NCI-H1694 treated with DMSO at 0.1 percent for 48 hours (cell line): ENCODE measurements at places on chromosomes 2 and 18.
A peak's percentile ranks its signal among the peaks of the same experiment; 100 is the strongest.

GRCh38 chr18:74368901-74369705, 53.5 kb downstream of the C18orf63 start:
- DNase-seq = no peak

DNA sequence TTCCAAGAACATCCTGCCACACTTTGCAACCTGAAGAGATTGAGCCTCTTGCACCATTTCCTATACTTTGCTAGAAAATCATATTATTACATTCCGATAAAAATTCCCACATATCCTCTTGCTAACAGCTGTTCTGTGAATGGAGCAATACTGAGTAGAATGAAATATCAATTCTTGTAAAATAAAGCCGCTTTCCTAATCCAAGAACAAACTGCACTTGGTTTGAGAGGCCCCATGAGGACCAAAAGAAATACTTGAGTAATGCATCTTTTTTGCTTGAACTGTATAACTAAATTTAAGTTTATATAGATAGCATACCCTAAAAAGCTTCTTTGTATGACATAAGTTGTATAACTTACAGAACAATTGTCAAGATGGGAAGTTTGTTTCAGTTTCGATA, 632.4 kb upstream of the SLC8A1 start:
- no peak for DNase-seq

- no peak for DNase-seq
These were observed 29.9 kb downstream of the HDHD2 start for GRCh38 chr18:47120428-47120827.

- DNase-seq = no peak
These were observed 104.9 kb downstream of the C2orf74 start for GRCh38 chr2:61266632-61267505.

DNA sequence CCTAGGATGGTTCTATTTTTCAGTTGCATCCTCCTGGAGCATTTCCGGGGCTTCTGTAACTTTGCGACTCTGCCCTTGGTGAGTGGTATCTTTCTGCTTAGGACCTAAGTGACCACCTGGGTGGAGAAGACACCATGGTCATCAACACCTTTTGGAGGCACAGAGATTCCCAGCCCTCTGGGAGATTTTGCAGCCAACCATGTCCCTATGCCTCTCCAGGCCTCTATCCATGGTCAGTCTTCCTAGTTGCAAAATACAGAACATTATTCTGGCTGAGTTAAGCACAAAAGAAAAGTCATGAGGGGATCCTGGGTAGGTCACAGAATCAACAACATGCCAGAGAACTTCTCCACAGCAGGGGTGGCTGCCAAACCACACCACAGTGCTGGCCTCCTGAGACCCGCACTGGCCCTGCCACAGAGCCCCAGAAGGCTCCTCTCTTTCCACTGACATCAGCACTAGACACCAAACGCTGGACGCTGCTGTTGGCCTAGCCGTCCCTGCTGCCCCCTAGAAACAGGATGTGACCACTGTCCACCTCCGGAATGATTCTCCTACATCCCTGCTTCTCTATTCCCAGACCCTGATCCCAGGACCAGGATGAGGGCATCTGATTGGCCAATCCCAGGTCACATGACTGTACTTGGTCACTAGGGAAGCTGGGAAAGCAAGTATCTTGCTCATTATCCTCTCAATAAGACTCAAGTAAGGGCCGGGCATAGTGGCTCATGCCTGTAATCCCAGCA, 47.7 kb downstream of the SMAD7 start:
- no peak for DNase-seq

GRCh38 chr2:58035352-58035751, 11.3 kb upstream of the VRK2 start:
- DNase-seq = no peak

DNA sequence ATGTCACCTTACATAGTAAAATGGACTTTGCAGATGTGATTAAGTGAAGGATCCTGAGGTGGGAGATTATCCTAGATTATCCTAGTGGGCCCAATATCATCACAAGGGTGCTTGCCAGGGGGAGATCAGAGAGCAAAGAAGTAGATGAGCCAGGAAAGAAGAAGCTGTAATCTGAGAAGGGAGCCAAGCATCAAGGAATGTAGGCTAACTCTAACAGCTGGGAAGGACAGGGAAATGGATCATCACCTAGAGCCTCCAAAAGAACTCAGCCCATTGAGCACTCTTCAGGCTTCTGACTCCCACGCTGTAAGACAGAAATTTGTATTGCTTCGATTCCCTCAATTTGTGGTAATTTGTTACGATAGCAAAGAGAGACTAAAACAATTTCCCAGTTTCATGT, 309.9 kb downstream of the LRP1B start:
- DNase-seq = no peak

- no peak for DNase-seq
These were observed 4.4 kb downstream of the FBXO41 start for GRCh38 chr2:73279852-73280251.

- DNase-seq = no peak
These were observed 43.2 kb upstream of the CABLES1 start for GRCh38 chr18:23092121-23092520.

GRCh38 chr2:24328010-24328409, 32.3 kb downstream of the ITSN2 start:
- peak; percentile 6 for DNase-seq

DNA sequence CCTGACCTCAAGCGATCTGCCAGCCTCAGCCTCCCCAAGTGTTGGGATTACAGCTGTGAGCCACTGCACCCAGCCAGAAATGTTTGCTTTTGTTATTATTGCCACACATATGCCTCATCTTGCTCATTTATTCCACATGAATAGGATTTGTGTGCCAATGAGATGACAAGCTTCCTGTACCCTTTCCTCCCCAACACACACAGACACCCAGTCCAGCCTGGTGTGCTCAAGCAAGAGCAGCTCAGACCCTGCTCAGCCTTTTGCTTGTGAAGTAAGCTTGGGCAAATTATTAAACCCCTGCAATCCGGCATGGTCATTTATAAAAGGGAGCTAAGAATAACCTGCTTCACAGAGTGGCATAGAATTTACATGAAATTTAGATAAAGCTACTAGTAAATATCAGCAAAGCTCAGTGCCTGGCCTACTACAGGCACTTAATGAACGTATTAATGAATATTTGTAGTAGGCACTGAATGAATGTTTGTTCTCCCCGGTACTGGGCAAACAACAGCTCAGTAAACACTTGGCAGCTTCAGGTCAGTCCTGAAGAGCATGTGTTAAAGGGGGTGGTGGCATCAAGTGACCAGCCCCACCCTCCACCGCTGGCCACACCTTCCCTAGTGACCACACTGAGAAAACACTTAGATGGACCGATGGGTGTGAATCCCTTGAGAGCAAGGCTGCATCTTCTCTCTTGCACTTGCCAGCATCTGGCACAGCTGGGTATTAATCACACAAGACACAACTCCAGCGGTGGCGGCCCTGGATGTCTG, 280.2 kb downstream of the SRBD1 start:
- DNase-seq = peak; percentile 51

DNA sequence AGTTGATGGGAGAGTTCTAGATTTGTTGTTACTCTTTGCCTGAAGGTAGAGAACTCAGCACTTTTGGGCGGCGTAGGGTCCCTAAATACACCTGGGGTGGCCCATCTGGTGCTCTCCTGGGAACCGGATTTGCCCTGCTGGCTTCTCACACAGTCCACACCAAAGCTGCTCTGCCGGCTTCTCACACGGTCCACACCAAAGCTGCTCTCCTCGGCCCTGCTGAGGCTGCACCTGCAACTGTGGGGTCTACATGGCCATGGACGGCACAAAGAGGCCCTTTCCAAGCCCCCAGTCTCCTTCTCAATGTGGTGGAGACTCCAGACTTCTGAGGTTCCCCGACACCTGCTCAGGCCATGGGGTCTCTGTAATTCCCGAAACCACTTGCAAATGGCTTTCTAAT, 124.8 kb upstream of the GPC1 start:
- DNase-seq = no peak

GRCh38 chr18:26901020-26901419, 35.5 kb upstream of the AQP4 start:
- no peak for DNase-seq

- DNase-seq = peak; percentile 26
These were observed 79.3 kb upstream of the STPG4 start for GRCh38 chr2:47234456-47234855.

DNA sequence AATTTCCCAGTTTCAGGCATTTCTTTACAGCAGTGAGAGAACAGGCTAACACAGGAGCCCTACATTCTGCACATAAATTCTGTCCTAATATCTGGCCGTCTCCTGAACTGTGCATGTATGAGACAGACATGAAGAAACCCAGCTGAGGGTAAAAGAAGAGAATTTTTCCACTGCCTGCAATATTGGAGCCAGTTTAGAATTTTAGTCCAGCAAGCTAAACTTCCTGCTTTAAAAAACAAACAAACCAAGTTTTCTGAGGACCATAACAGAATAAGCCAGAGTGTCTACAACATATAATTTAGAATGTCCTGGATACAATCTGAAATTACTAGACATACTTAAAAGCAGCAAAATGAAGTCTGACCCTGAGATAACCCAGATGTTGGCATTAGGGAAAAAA, 215.1 kb upstream of the KLHL29 start:
- no peak for DNase-seq

DNA sequence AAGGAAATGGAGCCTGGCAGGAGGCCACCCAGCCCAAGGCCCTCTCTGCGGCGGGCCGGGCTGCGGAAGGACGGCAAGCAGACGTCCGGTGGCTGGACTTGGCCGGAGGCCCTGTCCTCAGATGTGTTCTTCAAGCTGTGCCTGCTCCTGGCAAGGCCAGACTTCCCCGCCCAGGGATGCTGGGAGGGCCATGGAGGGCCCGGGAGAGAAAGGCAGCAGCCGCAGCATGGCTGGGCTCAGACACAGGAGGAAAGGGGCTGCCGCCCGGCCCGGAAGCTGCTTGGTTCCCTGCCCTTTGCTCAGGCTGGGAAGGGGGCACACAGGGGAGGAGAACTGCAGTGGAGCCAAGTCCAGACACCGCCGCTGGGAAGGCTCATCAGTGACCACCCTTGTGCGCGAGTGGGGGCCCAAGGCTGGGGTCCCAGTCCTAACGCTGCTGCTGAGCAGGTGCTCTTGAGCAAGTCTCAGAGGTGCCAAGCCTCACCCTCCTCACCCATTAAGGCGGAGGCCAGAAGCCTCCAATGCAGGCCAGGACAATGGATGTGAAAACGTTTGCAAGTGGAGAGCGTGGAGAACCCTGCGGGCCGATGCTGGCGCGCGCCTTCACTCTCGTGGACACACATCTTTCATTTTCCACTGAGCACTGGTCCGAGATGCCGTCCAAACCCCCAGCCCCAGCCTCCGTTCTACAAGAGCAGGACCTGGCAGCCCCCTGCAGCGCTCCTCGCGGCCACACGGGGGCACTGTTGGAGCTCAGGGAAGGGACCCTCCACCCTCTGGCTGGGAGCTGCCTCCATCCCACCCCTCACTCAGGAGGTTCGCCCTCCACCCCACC, 7.9 kb downstream of the CROCC2 start:
- DNase-seq = peak; percentile 21

- no peak for DNase-seq
These were observed 95.5 kb downstream of the GYPC start for GRCh38 chr2:126751477-126751876.

- no peak for DNase-seq
These were observed 2.8 kb upstream of the OTOS start for GRCh38 chr2:240143276-240143675.

DNA sequence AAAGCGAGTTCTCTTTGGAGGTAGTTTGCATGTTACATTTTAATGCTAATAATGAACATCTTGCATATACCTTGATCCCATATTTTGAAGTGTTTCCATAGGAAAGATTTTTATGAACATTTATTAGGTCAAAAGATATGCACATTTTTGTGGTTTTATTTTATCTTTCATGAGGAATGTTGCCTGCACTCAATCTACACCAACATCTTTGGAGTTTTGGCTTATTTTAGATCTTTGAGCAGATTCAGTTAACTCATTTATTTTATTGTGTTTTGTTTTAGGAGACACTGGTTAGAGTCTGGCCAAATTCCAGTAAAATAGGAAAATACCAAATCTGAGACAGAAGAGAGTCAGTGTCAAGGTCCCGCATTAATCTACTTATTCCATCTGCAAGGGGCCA, 540.9 kb downstream of the RNF144A start:
- no peak for DNase-seq

DNA sequence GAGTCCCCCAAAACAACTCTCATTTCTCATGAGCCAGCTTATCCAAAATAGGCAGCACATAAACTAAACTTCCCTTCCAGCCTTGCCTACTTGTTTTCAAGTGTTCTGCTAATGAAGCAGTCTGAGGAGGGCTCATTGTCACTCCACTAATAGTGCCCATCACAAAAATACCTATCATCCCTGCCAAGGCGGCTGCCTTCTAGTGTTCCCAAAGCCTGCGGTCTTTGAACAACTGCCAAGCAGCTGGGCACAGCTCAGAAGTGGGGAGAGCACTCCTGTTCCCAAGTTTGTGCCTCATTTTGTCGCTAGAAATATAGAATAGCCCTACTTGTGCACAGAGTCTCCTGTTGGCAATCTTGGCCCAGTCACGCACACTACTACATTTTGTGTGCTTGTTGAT, 50.3 kb downstream of the DTNA start:
- DNase-seq = no peak

DNA sequence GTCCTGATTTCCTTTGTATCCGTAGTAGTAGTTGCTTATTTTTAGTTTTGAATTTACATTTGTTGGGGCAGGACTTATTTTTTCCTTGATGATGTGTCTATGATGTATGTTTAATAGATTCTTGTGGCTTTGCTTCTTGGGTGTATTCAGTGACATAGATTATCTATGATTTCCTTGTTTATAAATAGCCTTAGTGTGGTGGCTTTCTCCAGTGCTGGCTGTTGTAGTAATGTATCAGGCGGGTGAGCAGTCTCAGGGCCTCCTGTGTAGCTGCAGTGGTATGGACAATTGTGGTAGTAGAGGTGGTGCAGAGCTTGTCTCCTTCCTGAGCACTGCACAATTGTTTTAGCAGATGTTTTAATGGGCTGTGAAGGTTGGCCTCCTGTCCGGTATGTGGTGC, 60.5 kb downstream of the SMCHD1 start:
- DNase-seq = no peak

DNA sequence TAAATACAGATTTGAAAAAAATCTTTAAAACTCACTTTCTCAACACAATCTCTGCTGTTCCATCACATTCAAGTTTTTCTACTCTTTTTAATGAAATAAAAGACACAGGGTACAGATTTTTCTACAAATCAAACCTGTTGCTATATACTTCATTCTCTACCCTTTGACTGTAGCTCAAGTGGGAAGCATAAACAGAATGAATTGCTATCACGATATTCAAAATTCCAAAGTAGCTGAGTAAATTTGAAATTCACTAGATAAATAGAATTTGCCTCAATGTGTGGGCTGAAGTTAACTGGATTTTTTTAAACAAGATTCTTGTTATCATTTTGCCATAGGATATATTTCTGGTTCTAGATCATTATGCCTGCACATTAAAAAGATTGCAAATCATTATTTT, 185.9 kb downstream of the ZNF521 start:
- no peak for DNase-seq

DNA sequence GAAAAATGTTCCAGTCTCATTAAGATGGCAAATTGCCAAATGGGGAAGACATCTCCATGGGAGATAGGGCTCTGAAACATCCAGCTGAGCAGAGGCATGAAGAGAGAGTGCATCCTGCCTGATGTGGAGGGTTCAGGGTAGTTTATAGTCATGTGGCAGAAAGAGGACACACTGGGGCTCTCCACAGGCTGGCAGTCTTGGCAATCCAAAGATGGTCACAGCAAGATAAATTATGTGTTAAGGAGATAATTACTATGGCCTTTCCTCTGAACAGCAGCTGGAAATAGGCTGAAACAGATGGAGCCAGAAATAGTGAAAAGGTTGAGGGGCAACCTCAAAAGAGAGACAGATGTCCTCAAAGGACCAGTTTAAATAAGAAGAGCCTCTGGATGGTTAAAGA, 97.2 kb downstream of the DCC start:
- peak; percentile 47 for DNase-seq
